ENCODE measurements at places on chromosomes 3 and 15. TPM values are rescaled to one million over a fixed set of nuclear protein-coding genes. Genes with fewer than 3 reads are reported as not detected.

The MYL3 gene
- total RNA-seq, result 5.8 TPM

The GOLGA6L4 gene
- total RNA-seq, result 2.4 TPM

The FGF12 gene
- total RNA-seq, result 113 TPM

The NR2E3 gene
- 0.72 TPM for total RNA-seq

The CD86 gene
- total RNA-seq, result 3.6 TPM

The MAGEL2 gene
- total RNA-seq, result 11.1 TPM

The PROS1 gene
- total RNA-seq, result 50.2 TPM

The MESP1 gene
- 5.1 TPM for total RNA-seq

The FXR1 gene
- total RNA-seq, result 188 TPM

The AP4E1 gene
- 16.8 TPM for total RNA-seq

The NTRK3 gene
- total RNA-seq, result 49.5 TPM

The TMEM87A gene
- 95.1 TPM for total RNA-seq

The HCN4 gene
- 1.2 TPM for total RNA-seq

The SCN10A gene
- total RNA-seq, result 0.11 TPM

The LRRC31 gene
- total RNA-seq, result 1.4 TPM

The DYNC1LI1 gene
- total RNA-seq, result 40.7 TPM

The NCKIPSD gene
- 13.1 TPM for total RNA-seq

The THPO gene
- total RNA-seq, result 2.6 TPM

The SLC24A5 gene
- 1.2 TPM for total RNA-seq

The CLEC3B gene
- total RNA-seq, result 101 TPM

The CRBN gene
- 84.3 TPM for total RNA-seq

The TMEM207 gene
- total RNA-seq, result not detected

The STOML1 gene
- total RNA-seq, result 32.0 TPM

The MUC20 gene
- total RNA-seq, result 2.6 TPM

The SPSB4 gene
- 8.1 TPM for total RNA-seq

The NRG4 gene
- total RNA-seq, result 8.7 TPM

The ZBBX gene
- 27.4 TPM for total RNA-seq

The CCDC191 gene
- 5.6 TPM for total RNA-seq

The ADAMTS17 gene
- total RNA-seq, result 19.7 TPM

The RBSN gene
- 51.6 TPM for total RNA-seq

All from spinal cord (tissue), 10 donors.